Stimulated activated CD4-positive, alpha-beta T cell treated with anti-CD3 and anti-CD28 coated beads, Interleukin-4, amount 100 ng/mL, for 1 hour (primary cell): ENCODE measurements at places on chromosomes 13 and 19.

DNA sequence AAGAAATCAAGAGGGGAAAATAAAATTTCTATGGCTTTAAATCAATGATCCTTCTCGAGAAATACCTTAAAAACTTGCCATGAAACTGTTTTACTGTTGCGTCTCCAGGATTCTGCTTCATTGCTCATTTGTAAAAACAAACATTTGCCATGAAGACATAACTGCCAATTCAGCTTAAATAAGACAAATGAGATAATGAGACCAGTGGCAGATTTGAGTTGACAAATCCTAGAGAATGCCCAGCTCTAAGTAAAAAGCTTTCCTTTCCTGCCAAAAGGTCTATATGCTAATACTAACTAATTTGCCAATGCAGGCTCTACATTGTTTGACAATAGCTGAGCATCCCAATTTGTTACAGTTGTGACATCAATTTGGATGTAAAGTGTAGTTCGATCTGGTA lies 400.5 kb upstream of the PCDH9 start:
- no peak for DNase-seq

DNA sequence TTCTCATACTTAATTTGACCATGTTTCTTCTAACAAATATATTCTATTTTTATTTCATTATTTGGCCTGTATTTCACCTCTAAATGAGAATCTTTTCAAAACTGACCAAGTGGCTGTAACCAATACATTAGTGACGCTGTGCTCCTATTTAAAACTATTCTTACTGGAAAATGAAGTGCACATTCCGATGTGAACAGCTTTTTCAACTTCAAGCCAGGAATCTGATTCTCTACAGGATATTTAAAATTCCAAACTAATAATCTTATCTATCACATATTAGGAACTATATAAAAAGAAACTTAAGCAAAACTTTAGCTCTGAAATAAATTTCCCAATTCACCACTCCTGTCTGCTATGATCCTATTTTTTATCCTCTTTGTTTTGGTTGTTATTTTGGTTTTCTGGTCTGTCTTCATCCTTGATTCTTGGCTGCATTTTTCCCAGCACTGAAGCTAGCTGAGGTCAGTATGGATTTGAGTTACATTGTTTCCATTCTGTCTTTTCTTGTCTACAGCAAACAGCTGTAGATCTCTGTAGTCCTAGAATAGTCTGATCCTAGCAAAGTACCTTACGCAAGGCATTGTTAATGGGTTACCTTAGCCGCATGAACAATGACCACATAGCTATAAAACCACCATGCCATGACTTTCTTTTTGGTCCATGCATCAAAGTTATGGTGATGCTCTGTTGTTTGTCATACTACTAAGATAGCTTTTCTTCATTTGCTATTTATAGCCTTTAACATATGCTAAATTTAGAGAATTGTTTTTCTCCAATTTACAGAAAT lies 748.6 kb upstream of the SPRY2 start:
- no peak for DNase-seq

DNA sequence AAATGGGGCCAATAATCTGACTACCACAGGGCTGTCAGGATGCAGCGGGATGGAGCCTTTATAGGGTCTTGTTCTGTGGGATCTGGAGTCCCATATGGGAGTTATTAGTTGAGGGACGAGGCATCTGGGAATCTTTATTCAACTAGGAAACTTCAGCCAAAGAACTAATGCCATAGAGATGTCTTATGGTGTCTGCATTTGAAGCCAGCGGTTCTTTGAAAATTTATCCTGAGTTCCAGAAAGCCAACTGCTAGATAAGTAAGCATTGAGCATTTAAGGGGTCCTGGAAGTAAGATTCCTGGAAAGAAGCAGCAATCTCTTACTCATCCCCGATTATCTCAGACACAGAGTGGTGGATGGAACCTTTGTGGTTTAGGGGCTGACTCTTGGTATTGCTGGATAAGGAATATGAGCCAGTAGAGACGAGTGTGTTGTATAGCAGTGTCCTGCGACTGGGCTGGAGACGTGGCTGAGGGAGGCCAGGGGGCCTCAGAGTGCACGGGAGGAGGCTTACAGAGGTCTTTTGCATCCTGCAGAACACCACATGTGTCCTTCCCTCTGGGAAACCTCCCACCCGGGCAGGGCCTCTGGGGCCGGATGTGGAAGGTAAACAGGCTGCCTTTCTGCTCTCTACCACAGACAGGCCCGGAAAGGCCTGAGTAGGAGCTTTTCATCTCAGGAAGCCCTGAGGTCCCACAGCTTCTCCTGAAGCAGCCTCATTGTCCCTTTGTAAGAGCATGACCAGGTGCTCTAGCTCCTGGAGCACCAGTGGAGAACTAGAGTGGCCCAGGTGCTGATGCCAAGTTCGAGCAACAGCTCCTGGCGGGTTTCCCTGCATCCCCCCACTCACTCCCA lies 28.8 kb downstream of the ACTN4 start:
- no peak for DNase-seq

- DNase-seq = no peak
Observed at GRCh38 chr19:42081584-42082203, 5.7 kb downstream of the ZNF574 start.

- no peak for DNase-seq
Observed at GRCh38 chr19:45032421-45032820, 6.4 kb upstream of the CLASRP start.

DNA sequence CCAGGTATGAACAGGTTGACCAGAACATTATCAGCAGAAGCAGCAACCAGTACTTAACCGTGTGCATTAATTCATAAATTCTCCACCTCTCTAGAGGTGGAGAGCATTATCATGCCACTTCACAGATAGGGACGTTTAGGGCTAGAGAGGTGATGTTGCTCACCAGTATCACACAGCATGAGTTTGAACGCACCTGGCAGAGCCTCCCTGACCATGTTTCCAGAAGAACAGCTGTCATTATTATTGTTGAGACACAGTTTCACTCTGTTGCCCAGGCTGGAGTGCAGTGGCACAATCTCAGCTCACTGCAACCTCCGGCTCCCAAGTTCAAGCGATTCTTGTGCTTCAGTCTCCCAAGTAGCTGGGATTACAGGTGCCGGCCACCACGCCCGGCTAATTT lies 6.8 kb downstream of the KANK2 start:
- DNase-seq = no peak

DNA sequence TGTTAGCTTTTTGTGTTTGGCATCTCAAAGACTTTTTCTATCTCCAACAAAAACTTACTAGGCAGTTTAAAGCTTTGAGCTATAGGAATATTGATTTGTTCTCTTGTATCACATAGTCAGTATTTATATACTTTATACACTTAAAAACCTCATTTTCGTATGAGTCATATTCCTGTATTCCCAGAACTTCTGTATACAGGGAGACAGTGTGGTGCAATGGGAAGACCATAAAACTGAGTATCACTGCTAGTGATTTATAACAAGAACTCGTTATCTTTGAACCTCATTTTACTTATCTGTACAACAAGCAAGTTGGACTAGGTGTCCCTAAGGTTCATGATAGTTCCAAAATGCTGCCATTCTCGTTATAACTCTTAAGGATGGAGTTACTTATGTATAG lies 6.3 kb downstream of the GPR180 start:
- no peak for DNase-seq

- DNase-seq = no peak
Observed at GRCh38 chr13:106917024-106917571, 349.2 kb upstream of the ARGLU1 start.

DNA sequence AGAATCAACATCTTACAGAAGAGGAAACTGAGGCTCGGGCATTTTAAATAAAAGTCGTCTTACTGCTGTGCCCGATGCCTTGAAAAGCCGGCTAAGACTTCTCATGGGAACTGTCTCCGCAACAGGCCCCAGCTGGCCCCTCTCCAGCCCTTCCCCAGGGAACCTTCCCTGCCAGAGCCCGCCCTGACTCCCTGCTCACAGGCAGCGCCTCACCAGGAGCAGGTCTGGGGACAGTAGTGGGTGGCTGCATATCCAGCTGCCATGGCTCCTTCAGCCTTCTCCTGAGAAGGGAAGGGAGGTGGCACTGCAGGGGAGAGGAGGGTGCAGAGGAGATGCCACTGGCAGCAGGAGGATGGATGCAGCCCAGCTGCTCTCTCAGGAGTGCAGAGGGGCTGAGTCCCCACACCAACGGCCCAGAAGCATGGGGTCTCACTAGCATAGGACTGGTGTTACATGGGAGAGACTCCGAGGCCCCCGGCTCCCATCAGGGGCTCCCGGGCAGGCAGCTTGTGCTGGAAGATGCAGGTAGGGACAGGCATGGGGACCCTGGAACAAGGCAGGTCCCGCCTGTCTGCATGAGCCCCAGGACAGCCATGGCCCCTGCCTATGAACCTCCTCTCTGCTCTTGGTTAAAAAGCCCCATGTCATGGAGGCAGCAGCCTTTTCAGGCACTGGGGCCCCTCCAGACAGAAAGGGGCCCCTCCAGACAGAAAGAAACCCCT lies 216.4 kb upstream of the SGCG start:
- no peak for DNase-seq

DNA sequence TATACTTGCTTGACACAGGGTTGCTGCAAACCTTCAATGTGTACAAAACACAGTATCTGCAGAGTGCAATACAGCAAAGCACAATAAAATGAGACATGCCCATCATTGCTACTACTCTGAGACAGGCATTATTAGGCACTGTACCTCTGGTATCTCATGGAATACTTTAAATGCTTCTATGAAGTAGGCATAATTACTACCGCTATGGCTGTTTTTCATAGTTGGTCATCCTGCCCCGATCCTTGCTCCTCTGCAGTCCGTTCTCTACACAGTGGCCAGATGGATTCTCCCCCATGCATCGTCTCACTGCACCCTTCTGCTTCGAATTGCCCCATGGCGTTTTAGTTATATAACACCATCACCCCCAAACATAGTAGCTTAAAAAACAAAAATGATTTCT lies 83.0 kb upstream of the UBL3 start:
- DNase-seq = no peak

GRCh38 chr19:46392837-46393236 lies 20.5 kb downstream of the CCDC8 start:
- no peak for DNase-seq

- DNase-seq = no peak
Observed at GRCh38 chr13:75360170-75360569, 121.8 kb downstream of the TBC1D4 start.

DNA sequence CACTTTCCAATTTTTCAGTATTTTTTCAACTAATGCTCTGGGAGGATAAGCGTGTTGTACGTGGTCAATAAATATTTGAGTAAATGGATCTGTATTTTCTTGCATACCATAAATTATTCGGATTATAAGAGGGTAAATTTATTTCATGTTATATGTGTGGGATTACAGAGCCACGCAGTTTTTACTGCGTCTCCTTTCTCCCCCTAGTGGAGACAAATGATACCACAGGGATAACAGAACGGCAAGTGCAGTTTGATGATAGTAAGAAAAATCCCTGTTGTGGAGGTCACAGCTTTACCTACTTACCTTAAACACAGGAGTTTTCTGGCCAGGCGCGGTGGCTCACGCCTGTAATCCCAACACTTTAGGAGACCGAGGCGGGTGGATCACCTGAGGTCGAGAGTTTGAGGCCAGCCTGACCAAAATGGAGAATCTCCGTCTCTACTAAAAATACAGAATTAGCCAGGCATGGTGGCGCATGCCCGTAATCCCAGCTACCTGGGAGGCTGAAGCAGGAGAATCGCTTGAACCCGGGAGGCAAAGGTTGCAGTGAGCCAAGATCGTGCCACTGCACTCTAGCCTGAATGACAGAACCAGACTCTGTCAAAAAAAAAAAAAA lies 16.8 kb downstream of the MBD3L2B start:
- no peak for DNase-seq

DNA sequence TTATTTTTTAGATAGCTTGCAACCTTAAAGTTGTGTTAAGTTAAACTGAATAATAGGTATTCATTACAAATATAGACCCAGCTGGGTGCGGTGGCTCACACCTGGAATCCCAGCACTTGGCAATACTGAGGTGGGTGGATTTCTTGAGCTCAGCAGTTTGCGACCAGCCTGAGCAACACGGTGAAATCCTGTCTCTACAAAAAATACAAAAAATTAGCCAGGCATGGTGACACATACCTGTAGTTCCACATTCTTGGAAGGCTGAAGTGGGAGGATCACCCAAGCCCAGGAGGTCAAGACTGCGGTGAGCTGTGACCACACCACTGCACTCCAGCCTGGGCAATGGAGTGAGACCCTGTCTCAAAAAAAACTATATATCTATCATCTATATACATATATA lies 386.5 kb downstream of the PCDH17 start:
- DNase-seq = no peak

DNA sequence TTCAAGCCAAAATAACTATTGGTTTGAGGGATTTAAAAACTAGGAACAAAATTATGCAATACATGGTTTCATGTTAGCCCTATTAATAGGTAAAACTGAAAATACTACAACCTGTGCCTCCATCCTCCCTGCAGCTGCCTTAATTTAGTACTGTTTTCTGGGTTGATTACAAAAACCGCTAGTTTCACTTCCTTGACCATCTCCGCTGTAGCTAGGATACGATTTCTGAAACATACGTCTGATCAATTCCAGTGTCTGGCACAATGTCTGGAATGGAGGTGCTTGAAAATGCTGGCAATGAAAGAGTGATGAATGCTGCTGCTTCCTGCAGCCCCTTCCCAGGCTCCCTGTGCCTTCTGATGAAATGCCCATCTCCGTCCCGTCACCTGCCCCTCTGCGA lies 273.5 kb downstream of the SHISA2 start:
- no peak for DNase-seq

DNA sequence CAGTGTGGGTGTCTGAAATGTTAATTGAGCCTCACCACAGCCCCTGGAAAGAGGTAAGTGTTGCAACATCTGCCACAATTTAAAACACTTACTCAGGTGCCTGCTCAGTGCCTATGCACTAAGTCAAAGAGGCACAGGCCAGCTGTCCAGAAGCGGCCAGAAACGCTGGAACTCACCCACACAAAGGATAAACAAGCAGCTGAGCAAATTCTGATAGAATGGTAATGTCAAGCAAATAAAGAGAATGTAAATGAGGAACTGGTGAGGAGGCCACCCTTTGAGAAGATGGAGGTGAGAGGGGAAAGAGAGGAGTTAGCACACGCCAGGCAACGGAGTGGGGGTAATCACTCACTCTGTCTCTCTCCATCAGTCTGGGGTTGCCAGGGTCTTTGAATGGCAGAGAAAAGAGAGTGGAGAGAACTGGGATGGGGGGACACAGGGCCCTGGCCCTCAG lies 67.7 kb upstream of the SERP2 start:
- DNase-seq = no peak

- no peak for DNase-seq
Observed at GRCh38 chr13:35014606-35015213, 72.6 kb downstream of the NBEA start.

DNA sequence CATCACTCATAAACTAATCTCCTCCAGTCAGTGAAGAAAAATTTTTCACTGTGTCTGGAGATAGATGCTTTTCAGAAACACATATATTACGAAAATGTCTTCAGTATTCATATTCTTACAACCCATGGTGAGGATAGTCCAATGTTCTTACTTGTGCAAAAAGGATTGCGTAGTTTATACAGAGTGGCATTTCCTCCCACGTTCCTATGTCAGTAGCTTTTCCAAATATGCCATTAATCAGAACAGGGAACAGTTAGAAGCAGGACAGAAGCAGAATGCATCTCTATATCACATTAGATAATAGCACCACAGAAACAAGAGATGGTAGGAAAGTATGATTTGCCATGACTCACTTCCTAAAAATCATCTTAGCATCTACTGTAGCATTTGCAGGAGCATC lies 282.9 kb downstream of the SLITRK5 start:
- no peak for DNase-seq
